CD8-positive, alpha-beta memory T cell (primary cell): ENCODE measurements at places on chromosomes 7 and 10.

DNA sequence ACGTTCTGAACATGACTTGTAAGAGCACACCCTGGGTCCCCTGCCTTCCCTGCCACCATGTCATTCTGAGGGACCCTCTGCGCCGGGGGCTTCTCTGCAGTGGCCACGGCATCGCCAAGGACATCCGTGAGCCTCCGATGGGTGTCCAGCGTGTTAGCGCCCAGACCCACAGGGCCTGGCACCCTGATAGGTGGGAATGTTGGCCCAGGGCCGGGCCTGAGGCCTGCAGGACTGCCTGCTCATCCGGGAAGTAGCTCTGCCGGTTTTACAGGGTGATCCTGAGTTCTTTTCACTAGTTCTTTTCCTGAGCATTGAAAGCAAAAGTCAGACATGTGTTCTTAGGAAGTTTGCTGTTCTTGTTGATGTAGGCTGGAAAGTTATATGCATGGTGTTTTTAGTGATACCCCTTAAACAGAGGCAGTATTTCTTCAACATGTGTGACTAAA is 54.5 kb downstream of the WDR37 start:
- DNase-seq: no peak

DNA sequence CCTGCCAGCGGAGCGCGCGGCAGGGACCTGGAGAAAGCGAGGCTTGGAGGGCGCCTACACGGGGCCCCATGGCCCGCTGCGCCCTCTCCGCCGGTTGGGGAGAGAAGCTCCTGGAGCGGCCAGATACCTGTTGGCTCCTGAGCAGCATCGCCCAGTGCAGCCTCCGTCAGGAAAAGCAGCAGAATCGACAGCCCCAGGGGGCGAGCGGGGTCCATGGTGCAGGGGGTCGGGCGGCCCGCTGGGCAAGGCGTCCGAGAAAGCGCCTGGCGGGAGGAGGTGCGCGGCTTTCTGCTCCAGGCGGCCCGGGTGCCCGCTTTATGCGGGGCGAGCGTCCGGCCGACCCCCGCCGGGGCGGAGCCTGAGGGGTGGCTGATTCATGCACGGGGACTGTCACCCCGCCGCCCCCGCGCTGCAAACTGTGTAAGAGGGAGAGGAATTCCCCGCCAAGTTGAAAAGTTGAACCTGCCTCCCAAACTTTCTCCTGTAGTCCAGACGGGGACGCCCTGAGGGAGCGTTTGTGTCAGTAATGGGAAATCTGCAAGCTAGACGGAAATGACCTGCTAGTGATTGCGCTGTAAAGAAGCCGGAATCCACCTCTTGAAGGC is at the start of gene TFPI2:
Gene TFPI2, minus strand, starts transcription at position 290 of the 605 bp plus-strand sequence. Its CDS starts 75 bp downstream, at position 215.
- no peak for DNase-seq

GRCh38 chr10:34341473-34341872 is 473.6 kb downstream of the PARD3 start:
- DNase-seq: no peak

DNA sequence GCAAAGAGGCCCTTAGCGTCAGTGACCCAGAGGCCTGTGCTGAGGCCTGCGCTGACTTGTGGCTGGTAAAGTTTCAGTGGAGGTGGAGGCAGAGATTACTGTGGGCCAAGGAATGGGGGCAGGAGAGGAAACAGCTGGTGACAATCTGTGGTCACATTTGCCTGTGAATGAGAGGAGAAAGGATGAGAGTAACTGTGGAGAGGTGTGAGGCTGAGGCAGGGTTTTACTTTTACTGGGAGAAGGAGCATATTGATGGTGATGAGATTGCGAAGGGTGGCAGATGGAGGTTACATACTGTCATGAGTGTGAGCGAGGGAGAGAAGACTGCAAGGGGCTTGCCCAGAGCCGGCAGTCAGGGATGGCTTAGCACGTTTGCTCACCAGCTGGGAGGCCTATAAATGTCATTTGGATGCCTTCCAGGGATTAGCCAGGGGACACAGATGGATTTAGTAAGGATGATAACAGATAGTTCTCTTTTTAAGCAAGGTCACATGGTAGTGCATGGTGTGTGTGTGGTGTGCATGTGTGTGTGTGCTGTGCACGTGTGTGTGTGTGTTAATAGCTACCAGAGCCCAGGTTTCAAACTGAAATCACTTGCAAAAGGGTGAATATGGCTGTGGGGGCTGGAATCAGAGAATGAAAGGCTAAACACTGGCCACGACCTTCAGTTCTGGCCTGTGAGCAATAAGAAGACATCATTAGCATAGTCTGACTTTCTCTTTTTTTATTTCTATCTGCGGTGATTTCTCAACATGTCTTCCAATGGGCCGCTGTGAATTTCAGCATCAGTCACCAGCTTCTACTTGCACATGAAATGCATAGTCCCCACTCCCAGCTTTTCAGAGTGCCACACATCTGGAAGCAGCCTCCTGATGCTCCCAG is 291.5 kb upstream of the ZNF32 start:
- no peak for DNase-seq

- DNase-seq: no peak
Measured at GRCh38 chr7:23306936-23307521, 7.9 kb downstream of the MALSU1 start.

DNA sequence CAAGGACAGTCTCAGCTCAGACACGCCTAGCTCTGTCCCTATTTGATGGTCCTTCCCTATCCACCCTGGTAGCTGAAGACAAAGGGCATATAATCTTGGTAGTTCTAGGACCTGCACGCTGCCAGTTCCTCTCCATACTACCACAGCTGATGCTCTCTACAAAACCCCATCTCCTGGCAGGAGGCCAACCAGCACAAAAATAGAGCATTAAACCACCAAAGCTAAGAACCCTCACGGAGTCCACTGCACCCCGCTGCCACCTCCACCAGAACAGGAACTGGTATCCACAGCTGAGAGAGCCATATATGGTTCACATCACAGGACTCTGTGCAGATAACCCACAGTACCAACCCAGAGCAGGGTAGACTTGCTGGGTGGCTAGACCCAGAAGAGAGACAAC is 299.4 kb downstream of the LRRTM3 start:
- no peak for DNase-seq
